Thyroid gland (tissue), 4 donors: ENCODE measurements at places on chromosomes 1 and 21. TPM values are rescaled to one million over a fixed set of nuclear protein-coding genes. Genes with fewer than 3 reads are reported as not detected.

- H3K27ac ChIP-seq = no peak overlapping the region
- no peak overlapping the region for H3K4me3 ChIP-seq
- no peaks in the 10 kb centered on the region for H3K36me3 ChIP-seq
- no peaks in the 10 kb centered on the region for H3K27me3 ChIP-seq
- DNase-seq = peak; percentile 25
Measured at GRCh38 chr1:75615613-75616435, 4.9 kb upstream of the SLC44A5 start.

DNA sequence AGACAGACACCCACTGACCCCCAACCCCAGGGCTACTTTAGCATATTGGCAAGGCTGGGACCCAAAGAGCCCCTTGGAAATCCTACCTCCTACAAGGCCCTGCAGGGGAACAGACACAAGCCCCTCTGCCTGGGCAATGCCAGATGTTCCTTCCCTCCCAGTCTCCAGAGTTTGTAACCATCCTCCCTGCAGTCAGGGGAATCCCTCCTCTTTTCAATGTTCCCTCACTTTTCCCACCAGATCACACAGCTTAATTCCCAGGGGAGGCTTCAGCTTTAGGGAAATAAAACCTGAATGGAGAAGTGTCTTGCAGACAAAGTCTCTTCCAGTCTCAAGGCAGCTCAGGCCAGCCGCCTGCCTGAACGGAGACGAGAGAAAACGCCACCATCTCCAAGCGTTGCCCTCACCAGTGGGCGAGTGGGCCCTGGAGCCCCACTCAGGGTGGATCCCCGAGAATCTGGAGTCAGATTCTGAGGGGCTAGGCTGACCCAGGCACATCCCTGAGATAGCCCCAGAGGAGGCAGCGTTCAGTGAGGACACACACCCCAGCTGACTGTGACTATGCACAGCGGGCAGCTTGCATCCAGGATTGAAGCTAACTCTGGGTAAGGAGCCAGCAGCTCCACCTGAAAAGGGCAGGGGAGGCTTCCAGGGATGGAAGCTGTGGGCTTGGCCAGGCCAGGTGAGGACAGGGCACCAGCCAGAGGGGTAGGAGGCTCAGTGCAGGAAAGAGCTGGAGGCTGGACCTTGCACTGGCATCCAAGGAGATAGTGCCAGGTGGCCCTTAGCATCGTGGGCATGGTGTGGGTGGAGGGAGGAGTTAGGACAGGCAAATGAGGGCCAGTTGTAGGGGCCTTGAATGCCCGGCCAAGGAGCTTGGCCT is 44.0 kb upstream of the ZC3H12A start:
- no peaks in the 10 kb centered on the region for H3K36me3 ChIP-seq
- H3K4me3 ChIP-seq = no peak overlapping the region

OPRD1 gene
- not detected for total RNA-seq

LCE1E gene
- total RNA-seq = not detected

MIXL1 gene
- not detected for total RNA-seq

CRYBG2 gene
- not detected for total RNA-seq
